Activated CD4-positive, alpha-beta memory T cell treated with anti-CD3 and anti-CD28 coated beads, Interleukin-2, amount 10 ng/mL, durations not matched to agents 7 days and 5 days (primary cell): ENCODE measurements at places on chromosomes 3 and 15.

DNA sequence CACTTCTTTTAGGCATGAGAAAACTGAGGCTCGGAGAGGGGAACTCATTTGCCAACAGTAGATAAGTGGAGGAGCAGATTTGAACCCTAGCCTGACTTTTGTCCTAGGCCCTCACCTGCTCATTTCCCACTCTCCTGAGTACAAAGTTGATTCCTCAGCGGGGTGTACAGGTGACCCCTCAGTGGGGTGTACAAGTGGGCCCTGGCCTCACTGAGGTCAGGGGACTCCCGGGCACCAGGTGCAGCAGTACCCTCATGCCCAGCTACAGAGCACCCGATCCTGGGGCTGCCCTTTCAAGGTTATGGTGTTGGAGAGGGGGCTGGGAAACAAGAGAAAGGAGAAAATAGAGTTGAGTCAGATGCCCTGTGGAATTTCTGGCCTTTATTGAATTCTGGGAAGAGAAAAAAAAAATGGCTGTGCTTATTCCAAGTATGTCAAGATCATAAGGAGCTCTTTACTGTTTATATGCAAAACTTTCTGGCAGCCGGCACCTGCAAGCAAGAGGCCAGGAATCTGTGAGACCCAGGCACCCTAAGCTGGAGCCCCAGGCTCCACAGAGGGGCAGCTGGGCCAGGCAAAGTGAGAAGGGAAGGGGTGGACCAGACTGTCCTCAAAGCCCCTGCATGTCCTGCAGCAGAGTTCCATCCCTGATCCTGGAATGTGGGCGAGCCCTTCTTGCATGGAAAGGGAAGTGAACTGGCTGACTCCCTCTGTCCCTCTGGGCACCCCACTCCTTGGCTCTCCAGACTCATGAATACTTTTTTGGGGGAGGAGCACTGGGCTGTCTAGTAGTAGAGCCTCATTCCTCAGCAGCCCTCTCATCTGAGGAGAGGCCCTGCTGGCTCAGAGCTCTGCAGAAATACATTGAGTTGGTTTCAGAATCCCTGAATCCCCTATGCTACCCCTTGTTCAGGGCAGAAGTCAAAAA, 43.1 kb downstream of the AMOTL2 start:
- DNase-seq: no peak

GRCh38 chr3:42762046-42762724, 10.9 kb downstream of the CCDC13 start:
- DNase-seq: no peak

- DNase-seq: no peak
These were observed 1.5 kb upstream of the NMNAT3 start for GRCh38 chr3:139679220-139679775.

- DNase-seq: no peak
These were observed 14.2 kb upstream of the SPATA12 start for GRCh38 chr3:57046101-57046765.

DNA sequence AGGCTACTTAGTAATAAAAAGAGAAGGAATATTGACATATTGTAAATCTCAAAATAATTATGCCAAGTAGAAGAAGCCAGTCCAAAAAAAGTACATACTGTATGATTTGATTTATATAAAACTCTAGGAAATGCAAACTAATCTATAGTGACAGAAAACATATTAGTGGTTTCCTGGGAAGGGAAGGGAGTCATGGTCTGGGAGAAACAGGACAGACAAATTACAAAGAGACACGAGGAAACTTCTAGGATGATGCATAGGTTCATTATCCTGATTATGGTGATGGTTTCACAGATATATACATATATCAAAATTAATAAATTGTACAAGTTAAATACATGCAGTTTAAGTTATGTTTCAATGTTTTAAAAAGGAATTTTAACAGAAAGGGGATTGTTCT, 81.0 kb upstream of the GOLGA8B start:
- DNase-seq: no peak

DNA sequence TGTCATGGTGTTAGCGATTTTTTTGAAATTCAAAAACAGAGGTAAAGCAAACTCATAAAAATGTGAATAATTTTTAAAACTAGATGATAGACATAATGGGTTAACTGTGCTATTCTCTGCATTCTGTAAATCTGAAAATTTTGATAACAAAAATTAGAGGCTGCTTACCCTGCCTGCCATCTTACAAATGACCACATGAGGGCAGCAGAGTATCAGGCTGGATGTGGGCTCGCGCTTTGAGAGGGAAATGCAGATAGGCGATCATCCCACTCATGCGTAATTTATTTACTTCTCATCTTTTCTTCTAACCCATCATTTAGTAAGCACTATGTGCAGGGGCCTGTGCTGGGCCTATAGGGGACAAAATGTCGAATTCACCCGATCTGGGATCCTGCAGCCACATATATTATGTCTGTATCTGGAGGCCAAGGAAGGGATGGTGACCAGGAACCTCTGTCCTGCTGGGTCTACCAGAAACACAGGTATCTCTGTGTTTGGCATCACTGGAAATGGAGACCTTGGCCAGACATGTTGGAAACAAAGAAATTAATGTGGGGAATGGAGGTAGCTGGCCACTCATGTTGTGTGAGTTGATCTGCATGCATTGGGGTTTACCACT, 7.8 kb upstream of the RAD18 start:
- peak; percentile 75 for DNase-seq

DNA sequence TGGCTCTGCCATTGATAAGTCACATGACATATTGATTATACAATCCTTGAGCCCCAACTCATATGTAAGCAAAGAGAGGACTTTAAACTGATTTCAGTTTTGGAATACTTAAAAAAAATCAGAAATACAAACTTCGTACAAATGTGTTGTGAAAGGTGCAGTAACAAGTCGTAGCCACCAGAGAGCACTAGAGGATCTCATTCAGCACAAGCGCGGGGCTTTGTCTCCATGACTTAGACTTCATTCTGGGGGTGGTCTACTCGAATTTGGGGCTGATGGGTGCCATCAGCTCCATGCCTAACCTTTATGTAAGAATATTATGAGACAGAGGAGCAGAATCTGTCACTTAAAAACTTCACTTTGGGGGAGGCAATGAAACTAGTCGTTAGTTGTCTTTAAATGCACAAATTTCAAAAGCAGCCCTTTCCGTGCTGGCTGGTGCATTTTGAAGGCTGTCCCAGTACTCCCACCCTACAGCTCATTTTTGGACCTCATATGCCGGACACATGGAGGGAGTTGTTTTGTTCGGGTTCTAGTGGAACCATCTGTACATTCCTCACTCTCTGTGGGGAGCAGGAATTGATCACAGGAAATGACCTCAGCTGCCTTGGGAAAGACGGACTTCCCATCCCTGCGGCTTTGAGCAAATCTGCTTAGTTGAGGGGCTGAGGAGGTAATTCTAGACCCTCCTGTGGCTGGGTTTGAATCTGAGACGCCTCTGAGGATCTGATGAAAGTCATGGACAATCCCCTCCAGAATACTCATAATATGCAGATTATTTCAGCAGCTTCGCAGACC, 27.5 kb upstream of the MASP1 start:
- peak; percentile 40 for DNase-seq
